H7 (cell line): ENCODE measurements at places on chromosomes 5 and 9. TPM values are rescaled to one million over a fixed set of nuclear protein-coding genes. Genes with fewer than 3 reads are reported as not detected.

The ISL1 gene
- total RNA-seq, result 0.07 and 0.10 TPM in 2 replicates

The SHC3 gene
- 8.2 and 13.2 TPM in 2 replicates for total RNA-seq

The SLC1A1 gene
- total RNA-seq, result 5.2 and 11.6 TPM in 2 replicates

The PCDHGA3 gene
- 0.14 TPM in 1 of 2 replicates, not detected in the other for total RNA-seq

The FBP1 gene
- 5.4 and 7.5 TPM in 2 replicates for total RNA-seq

The GRXCR2 gene
- total RNA-seq, result not detected in 2 replicates

The ZBED3 gene
- total RNA-seq, result 1.6 and 1.9 TPM in 2 replicates

The CARD9 gene
- total RNA-seq, result 0.15 and 0.28 TPM in 2 replicates

The LCN10 gene
- total RNA-seq, result 0.76 and 1.4 TPM in 2 replicates

The TLX3 gene
- not detected in 2 replicates for total RNA-seq

The NOXA1 gene
- 0.78 and 1.0 TPM in 2 replicates for total RNA-seq

The SNCAIP gene
- total RNA-seq, result 4.2 and 7.4 TPM in 2 replicates

The DOCK8 gene
- 0.41 and 0.80 TPM in 2 replicates for total RNA-seq

The PCDHA9 gene
- 0.03 TPM in 1 of 2 replicates, not detected in the other for total RNA-seq

The TAS2R1 gene
- total RNA-seq, result not detected in 2 replicates

The PCDHGC4 gene
- 9.9 and 12.5 TPM in 2 replicates for total RNA-seq
